ENCODE measurements at places on chromosomes 16 and 17.

DNA sequence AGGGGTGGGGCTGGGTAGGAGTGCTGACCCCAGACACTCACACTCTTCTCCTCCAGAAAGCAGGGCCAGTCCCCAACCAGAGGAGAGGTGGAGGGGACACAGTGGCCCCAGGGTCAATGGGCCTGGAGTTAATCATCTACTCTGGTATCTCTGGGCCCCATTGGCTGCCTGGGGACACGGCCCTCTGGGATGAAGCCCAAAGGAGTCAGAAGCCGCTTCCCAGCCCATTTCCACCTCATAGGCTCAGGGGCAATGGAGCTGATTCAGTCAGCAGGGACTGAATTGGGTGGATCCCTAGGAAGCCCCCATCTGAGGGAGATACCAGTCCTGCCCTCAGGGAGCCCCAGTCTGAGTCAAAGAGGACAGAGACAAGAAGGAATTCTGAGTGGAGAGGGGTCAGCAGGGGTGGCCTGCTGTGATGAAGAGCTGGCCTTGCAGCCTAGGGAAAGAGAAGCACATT lies 2.9 kb upstream of the NAGS start:
- DNase-seq = no peak

- DNase-seq = peak; percentile 22
Observed at GRCh38 chr16:87324411-87325275, 7.5 kb upstream of the C16orf95 start.

DNA sequence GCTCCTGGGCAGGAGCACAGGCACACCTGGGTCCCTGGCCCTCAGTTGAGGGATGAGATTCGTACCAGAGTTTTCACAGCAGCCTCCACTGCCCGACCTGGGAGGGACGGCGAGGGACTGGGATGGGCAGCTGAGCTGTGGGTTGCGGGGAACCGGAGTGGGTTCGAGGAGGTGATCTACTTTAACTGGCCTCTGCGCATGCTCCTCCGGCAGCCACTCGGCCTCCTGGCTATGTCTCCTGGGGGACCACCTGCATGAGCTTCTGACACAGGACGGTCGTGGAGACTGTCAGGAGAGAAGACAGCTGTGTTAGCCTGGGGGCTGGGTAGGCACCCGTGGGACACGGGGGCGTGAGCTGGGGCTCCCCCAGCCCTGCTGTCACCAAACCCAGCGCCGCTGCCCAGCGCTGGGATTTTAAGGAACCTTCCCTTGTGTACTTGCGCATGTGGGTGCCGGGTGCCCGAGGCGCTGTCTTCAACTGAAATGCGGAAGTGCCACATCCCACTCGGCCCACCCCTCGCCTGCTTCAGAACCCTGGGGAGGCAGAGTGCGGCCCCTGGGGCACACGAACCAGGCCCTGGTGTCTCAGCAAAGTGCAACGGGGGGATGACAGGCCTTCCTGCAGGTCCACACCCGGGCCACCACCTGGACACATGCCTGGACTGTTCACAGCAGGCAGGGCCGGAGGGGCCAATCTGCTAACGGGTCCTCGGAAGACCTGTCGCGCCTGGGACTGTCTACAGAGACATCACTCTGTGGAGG lies 36.4 kb downstream of the SLC7A5 start:
- DNase-seq = no peak

DNA sequence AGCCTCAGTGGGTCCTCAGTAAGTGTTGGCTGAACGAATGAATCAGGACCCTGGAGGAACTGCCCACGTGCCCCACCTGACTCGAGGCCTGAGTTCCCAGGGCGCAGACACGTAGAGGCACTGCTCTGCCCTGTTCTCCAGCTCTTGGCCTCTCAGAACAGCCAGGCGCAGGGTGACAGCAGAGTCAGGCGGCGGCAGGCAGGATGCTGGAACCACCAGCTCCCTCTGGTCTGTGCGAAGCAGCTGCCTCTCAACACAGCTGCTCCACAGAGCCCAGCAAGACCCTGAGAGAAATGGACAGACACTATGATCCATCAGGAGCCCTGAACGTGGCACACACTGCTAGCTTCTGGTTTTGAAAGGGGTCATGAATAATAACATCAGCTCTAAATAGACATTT lies 53.1 kb upstream of the BCO1 start:
- DNase-seq = no peak

GRCh38 chr16:57042157-57043111 lies 49.9 kb upstream of the CPNE2 start:
- DNase-seq = peak; percentile 56

- no peak for DNase-seq
Observed at GRCh38 chr17:58387834-58388233, 29.5 kb downstream of the RNF43 start.

- no peak for DNase-seq
Observed at GRCh38 chr17:32302860-32303649, 37.4 kb downstream of the RHBDL3 start.

GRCh38 chr17:63189082-63189481 lies 223.0 kb downstream of the TANC2 start:
- DNase-seq = no peak

- no peak for DNase-seq
Observed at GRCh38 chr17:67716405-67716798, 1.3 kb upstream of the NOL11 start.

DNA sequence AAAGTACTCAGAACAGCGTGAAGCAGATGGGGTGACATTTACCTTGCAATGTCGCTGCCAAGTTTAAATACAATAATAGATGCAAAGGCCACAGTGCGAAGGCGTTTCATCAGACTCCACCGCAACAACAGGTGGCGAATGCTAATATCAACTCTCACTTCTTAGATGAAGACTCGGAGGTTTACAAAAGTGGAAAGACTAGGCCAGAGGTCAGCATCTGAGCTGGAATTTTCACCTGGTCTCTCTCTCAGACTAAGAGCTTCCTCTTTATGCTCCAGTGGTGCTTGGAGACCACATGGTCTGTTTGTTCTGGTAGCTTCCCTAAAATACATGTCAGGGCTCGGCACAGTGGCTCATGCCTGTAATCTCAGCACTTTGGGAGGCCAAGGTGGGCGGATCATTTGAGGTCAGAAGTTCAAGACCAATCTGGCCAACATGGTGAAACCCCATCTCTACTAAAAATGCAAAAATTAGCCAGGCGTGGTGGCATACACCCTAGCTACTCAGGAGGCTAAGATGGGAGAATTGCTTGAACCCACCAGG lies 169.1 kb downstream of the XYLT1 start:
- no peak for DNase-seq

GRCh38 chr17:8887834-8888703 lies 20.6 kb upstream of the PIK3R6 start:
- DNase-seq = no peak

- no peak for DNase-seq
Observed at GRCh38 chr17:40168262-40168832, 8.9 kb upstream of the RAPGEFL1 start.

GRCh38 chr16:75311383-75311938 lies 60.0 kb upstream of the BCAR1 start:
- no peak for DNase-seq

DNA sequence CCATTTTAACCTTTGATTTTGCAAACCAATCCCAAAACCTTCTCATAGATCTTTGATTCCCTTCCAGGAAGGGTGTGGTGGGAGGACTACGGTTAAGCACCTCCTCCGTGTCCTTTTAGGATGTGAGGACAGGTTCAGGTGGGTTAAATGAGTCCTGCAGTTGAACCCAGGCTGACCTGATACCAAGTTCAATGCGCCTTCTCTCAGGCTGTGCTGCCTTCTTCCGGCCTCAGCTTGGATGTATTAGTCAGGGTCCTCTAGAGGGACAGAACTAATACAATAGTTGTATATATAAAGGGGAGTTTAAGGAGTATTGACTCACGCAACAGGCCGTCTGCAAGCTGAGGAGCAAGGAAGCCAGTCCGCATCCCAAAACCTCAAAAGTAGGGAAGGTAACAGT lies 10.5 kb upstream of the CSF3 start:
- DNase-seq = no peak

GRCh38 chr17:82228278-82228841 lies 482 bp upstream of the SLC16A3 start:
- peak; percentile 74 for DNase-seq

- no peak for DNase-seq
Observed at GRCh38 chr16:11692171-11692570, 23.9 kb downstream of the SNN start.

DNA sequence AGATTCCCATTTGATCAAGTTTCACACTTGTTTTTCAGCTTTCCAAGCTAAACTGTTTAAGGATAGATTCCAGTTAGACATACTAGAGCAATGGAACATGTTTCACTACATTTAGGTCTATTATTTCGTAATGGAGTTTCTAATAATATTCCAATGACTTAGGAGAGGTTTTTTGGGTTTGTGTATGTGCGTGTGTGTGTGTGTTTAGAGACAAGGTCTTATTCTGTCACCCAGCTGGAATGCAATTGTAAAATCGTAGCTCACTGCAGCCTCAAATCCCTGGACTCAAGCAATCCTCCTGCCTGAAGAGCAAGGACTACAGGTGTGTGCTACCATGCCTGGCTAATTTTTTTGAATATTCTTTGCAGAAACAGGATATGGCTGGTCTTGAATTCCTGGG lies 426.3 kb downstream of the ZFHX3 start:
- DNase-seq = no peak

GRCh38 chr16:83943516-83944050 lies 9.5 kb upstream of the OSGIN1 start:
- DNase-seq = no peak

- no peak for DNase-seq
Observed at GRCh38 chr16:23174622-23175021, 7.9 kb upstream of the SCNN1G start.

GRCh38 chr16:7914748-7915147 lies 582.1 kb downstream of the RBFOX1 start:
- no peak for DNase-seq

GRCh38 chr16:90019543-90020259 lies 445 bp upstream of the DBNDD1 start:
- peak; percentile 39 for DNase-seq

DNA sequence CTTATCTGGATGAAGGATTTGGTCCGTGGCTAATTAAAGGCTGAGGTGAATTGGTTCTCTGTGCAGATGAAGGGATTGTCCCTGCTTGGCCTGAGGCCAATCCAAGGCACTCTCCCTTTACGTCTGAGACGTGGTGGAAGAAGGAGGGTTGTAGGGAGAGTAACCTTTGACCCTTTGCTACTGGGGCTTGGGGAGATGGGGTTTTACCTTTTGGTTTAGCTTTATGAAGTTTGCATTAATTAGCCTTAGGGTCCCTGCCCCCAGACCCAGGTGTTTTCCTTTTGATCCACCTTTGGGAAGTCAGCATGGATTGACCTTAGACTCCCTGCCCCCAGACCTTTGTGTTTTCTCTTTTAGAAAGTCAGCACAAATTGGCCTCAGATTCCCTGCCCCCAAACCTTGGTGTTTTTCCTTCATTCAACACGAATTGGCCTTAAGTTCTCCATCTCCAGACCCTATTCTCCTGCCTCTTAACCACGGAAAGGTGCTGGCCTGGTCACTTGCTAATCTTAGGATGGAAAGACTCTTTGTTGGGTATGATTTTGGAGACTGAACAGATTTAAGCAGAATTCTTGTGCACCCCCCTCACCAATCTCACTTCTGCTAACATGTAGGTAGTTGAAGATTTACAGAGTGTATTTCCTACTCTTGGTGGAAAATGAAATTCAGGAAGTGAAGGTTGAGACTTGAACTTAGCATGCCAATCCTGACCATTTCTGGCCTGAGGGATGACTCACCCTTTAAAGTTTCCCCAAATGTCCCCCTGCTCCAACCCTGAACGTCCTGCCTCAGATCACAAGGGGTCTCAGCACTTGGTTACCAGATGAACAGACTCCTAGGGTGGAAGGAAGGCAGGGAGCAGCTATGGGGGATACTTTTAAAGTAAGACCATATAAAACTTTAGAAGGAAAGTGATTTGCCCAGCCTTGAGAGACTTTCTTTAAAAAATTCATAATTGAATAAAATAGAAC lies 23.1 kb upstream of the MMD start:
- no peak for DNase-seq

DNA sequence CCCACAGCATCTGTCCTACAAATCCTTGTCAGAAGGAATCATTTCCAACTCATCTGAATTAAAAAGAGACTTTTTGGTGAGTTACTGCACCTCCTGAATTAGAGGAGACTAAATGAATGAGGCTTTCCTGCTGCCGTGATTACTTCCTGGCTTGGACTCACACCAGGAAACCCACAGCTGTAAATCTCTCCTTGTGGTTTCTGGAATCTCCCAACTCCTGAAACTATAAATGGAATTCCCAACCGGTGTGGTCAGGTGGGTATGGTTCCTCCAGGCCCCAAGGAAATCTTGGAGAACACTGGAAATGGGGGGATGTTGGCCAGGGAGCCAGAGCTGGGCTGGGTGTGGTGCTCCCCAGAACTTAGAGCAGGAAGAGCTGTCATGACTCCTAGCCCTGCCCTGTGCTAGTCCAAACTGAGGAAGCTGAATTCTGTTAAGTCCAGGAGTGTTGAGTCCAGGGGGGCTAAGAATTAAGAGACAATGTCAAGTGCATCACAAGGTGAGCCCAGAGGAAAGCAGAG lies 216.4 kb downstream of the GSG1L start:
- no peak for DNase-seq

DNA sequence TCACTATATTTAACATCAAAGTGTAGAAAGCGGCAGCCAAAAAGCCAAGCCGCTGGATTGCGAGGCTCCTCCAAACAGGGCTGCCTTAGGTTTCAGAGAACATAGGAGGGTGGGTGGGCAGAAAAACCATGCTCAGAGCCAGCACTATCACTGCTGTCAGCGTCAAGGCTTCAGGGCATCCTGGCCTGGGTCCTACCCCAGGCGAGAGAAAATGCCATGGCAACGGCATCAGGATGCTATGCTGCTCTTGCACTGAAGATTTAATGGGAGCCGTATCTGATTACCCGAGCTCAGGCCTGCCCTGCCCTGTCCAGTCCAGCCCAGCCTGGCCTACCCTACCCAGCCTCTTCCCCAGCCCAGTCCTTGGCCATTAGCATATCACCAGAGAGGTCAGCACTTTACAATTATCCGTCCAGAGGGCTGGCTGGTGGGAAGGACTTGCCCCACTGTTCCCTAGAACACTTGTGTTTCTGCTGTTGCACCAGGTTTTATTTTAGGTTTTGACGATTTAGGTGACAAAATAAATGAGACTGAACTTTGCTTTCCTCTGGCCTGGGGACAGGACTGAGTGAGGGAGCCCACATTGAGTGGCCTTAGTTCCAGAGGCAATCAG lies 61.1 kb downstream of the TOM1L2 start:
- DNase-seq = no peak

GRCh38 chr17:66784621-66785364 lies 50.1 kb upstream of the CACNG5 start:
- no peak for DNase-seq
